CD4-positive, alpha-beta T cell treated with Interleukin-4 for 4 hours (primary cell): ENCODE measurements at places on chromosomes 1 and 21.

- no peak for DNase-seq
Observed at GRCh38 chr1:170593173-170594011, 61.4 kb downstream of the GORAB start.

DNA sequence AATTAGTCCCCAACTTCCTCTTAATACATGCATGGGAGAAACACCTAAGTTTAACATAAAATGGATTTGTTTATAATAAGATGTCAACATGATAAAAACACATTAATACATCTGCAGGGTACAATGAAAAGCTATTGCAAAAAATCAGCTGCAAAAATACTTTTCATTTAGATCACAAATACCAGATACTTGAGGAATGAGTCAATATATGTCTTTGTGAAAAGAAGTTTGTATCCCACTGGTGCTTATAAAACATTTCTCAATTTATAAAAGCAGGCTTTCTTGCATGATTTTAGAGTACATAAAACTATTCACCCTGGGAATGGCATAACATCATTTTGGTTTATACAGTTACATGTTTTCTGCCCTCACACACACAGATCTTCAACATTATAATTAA lies 18.6 kb upstream of the PRKAA2 start:
- DNase-seq = no peak

GRCh38 chr1:40966417-40966816 lies 13.1 kb upstream of the CTPS1 start:
- no peak for DNase-seq

- DNase-seq = no peak
Observed at GRCh38 chr1:245526141-245526540, 371.4 kb downstream of the KIF26B start.

- no peak for DNase-seq
Observed at GRCh38 chr1:32055416-32055815, 17.3 kb upstream of the TMEM39B start.

DNA sequence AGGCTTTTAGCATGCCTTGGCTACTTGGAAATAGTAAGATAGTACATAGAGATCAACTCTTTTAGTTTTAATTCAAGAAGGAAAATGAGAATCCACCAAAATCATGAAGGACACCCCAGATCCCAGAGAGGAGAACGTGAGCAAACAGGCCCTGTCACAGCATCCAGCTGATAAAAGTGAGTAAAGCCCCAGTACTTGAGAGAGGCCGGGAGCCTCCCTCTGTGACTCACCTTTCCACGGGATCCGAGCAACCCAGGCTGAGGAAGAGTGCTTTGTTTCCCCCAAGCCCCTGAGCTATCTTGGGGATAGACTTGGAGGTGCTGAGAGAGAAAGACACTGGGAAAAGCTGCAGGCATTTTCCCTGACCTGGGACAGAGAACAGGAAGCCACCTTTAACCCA lies 238.6 kb downstream of the DUSP10 start:
- DNase-seq = no peak
